ENCODE measurements at places on chromosomes 6 and 20.

- DNase-seq: no peak
Observed at GRCh38 chr20:42604998-42605956, 584.4 kb downstream of the PTPRT start.

DNA sequence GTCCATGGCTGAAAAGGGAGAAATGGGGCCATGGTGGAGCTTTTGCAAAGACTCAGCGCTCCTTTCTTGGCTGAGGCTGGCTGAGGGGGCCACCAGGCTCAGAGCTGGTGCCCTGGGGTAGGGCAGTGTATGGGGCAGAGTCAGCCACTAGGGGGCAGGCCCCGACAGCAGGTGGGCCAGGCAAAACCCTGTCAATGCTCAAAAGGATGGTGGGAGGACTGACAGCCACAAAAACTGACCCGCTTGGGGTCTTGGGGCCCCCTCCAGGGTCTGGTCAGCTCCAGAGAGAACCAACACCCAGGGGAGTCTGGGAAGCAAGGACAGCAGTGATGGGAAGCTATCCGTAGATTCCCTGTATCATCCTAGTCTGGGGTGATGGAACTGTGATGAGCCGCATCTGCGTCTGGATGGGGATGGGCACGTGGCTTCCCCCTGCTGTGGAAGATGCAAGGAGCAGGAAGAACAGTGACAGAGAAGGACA lies 306.9 kb downstream of the DHX35 start:
- DNase-seq: peak; percentile 68

- DNase-seq: no peak
Observed at GRCh38 chr6:162313922-162314660, 413.5 kb downstream of the PRKN start.

- no peak for DNase-seq
Observed at GRCh38 chr6:131819572-131820124, 11.8 kb downstream of the ENPP1 start.

DNA sequence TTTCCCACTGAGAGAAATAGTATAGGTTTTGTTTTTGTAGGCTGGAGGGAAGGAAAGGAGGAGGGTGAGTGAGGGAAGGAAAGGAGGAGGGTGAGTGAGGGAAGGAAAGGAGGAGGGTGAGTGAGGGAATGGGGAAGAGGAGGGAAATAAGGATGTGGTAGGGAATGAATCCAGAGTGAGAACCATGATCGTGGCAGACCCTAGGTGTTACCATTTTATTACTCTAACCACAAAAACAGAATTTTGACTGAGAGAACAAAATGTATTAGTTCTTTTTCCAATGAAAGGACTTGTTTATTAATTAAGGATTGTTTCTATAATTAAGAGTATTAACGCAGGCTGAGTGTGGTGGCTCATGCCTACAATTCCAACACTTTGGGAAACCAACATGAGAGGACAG lies 16.4 kb downstream of the SSR1 start:
- DNase-seq: no peak

GRCh38 chr20:48069596-48069995 lies 284.3 kb upstream of the SULF2 start:
- DNase-seq: no peak

DNA sequence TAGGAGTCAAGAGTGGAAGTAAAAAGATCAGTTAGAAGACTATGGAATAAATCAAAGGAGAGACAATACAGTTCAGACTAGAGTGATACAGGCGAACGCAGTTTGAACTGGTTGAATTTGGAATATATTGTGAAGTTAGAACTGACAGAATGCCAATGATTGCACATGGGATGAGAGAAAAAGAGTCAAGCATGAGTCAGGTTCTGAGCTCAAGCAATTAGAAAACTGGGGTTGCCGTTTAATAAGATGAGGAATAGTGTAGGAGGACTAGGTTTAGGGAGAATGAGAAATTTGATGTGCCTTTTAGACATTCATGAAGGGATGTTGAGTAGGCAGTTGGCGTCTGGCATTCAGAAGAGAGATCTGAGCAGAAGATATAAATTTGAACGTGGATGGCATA lies 8.0 kb downstream of the RNF217 start:
- no peak for DNase-seq

DNA sequence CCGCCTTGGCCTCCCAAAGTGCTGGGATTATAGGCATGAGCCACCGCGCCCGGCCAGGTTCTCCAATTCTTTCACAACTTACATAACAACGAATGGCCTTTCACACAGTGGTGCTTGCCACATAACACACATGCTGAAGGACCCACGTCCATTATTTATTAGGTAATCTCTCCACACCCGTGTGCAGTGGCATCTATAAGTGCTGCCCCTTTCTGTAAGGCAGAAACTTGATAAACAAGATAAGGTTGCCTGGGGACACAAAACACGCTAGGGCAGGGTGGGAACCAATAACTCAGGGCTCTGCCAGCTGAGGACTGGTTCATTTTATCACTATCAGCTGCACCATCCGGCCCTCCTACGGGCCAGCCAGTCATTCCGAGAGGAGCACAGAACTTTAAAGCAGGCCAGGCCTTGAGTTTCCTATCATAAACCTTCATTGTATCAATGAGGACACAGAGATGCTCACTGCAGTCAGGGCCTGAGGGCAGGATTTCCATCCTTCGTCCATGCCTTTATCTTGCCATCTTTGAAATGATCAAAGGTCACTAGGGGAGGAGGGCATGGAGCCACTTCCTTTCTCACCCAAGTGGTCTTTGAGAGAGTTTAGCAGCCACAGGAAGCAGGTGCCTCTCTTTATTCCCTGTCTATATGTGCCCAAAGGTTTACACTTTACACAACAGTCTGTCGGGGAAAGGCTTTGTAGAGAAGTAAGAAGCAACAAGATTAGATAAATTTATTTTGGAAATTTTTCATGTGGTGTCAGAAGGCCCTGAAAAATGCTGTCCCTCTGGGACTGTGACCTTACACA lies 37.6 kb downstream of the GPLD1 start:
- peak; percentile 60 for DNase-seq

GRCh38 chr6:24966381-24966780 lies 30.6 kb upstream of the RIPOR2 start:
- no peak for DNase-seq

DNA sequence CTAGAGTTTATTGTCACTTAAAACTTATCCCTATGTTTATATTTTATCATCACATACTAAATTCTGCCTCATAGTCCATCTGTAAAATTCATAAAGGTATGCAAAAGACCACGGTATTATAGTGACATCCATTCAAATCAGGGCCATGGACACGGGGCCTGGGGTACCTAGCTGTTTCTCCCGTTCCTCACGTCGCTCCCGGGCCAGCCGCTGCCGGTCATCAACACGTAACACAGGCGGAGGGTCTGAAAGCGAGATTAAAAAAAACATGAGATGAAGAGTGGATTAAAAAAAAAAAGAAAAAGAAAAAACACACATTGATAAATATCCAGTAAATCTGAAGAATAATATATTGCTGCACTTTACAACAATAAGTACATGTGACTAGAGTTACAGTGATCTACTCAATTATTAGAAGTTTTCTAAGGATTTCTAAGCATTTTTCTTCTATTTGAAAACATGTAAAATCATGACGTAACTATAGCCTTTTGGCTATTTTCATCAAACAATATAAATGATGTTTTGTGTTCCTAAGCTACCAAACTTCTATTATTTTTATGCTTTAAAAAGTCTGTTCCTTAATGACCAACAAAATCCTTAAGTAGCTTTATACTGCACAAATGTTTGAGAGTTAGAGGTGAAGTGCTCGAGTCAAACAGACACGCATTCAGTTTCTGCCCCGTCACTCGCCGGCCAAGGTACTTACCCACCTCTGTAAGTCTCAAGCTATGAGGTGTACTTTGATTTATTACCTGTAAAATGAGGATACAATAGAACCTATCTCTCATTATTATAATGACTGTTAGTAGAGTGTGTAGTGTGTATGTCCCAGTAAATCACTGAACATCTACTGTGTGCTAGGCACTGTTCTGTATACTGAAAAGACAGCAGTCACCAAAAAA lies 122.1 kb upstream of the BCLAF1 start:
- no peak for DNase-seq

DNA sequence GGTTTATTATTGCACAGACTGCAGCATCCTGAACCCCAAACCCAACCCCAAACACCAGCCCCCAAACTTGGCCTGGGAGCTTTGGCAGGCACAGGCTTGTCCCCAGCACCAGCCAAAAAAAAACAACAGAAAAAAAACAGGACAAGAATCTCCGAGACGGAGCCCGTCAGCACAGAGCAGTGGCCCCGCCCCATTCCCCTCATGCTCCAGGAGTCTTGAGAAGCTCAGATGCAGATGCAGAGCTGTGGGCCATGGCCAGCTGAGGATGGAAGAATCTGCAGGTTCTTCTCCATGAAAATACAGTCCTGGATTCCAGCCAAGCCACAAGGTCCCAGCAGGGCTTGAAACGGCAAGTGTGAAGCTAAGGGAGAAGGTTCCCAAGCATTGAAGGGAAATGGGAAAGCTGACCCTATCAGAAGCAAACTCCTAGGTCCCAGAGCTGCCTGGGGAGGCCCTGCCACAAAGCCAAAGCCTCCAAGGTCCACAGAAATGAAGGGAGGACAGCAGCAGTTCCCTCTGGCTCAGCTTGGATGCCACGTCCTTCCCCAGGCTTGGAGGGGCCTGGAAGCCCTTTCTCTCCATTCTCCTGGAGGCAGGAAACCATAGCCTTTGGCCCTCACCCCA lies 75.2 kb downstream of the JPH2 start:
- DNase-seq: no peak

DNA sequence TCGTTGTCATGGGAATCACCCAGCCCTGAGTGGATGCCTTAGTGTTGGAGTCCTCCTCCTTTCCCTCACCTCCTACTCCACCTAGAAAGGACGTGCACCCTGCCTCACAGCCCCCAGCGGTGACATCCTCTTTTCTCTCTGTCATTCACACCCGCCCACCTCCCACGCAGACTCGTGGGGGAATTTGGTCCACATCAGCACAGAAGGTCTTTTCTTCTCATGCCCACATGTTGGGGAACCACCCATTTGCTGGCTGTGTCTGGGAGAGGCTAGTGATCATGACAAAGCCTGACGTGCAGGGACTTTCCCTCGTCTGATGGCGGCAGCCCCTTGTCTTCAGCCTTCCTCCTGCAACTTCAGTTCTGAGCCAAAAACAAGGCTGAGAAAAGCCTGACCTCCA lies 96.0 kb upstream of the CNKSR3 start:
- no peak for DNase-seq

DNA sequence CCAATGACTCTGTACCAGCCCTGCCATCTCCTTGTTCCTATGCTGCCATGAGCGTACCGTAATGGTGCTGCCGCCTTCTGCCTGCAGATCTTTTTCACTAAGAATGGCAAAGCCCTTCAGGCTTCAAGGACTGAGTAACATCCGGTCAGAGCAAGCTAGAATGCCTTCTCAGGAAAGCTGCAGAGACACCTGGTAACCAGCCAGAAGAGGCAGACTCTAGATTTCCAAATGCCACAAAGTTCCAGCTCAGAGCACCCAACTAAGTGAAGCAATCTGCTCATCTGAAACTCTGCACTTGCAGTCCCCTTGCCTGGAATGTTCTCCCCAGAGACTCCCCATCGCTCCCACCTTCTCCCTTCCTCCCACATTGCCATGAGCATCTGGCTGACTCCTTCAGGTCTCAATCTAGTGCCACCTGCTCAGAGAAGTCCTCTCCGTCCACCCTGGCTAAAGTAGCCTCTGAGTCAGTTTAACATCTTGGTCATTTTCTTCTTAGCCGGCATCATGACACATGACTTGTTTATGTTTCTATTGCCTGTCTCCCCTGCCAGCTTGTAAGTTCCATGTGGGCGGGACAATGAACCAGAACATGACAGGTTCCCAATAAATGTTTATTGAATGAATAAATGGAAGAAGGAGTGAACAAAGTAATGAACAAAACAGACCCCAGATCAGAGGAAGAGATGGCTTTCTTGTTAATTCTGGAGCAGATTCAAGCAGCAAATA lies 6.9 kb upstream of the OCSTAMP start:
- DNase-seq: no peak

GRCh38 chr6:22145376-22145775 lies 151.5 kb downstream of the PRL start:
- no peak for DNase-seq

- DNase-seq: no peak
Observed at GRCh38 chr6:13788820-13789219, 25.5 kb downstream of the MCUR1 start.

- DNase-seq: no peak
Observed at GRCh38 chr6:34138914-34139510, 6.9 kb downstream of the GRM4 start.

DNA sequence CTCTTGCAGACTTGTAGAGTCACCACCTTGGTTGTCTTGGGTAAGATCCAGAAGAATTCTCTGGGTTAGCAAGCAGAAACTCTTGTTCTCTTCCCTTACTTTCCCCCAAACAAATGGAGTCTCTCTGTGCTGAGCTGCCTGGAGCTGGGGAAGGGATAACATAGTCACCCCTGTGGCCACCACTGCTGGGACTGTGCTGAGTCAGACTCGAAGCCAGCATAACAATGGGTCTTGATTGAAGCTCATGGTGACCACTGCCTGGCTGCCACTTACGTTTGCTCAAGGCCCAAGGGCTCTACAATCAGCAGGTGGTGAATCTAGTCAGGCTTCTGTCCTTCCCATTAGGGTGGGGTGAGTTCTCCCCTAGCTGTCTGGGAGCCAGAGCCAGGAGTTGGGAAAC lies 15.4 kb upstream of the ERVFRD-1 start:
- DNase-seq: no peak

GRCh38 chr6:21753241-21754108 lies 159.9 kb downstream of the SOX4 start:
- no peak for DNase-seq

DNA sequence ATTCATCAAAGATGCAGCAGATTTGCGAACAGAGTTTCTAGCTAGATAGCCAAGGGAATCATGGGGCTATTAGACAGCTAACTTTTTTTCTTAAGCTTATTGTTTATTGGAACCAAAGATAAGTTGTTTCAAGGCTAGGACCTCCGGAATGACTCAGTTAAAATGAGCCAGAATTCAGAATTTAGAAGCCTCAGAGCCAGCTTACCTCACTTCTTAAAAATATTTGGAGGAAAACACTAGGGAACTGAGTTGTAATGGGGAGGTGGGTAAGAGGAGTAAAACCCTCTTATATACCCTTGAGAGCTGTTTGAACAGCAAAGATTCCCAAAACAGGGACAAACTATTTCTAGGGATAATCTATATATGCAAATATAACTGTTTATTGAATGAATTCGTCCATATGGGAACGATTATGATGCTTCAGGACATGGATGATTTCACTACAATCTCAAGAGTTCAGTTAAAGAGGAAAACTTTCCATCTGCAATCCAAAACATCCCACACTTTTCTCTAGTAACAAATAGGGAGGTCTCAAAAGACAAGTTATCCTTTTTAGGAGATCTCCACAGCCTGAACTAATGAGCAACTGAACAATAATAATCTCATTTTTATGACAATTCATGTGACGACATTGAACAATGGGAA lies 12.6 kb upstream of the CARMIL1 start:
- DNase-seq: no peak

DNA sequence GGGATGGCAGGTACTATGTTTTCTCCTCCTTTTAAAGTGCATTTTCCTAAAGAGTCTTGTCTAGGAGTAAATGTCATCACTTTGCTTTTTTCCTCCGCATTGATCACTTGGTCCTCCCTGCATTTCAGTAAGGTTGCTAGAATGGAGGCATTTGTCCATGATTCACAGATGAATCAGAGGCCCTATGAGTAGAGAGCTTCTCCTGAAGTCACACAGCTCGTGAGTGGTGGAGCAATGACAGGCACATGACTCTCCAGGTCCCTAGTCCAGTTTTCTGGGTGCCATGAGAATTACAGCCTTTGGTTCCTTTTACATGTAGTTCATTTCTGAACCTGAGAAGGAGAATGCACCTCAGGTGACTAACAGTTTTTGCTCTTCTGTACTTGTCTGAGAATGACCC lies 50.5 kb downstream of the HLA-A start:
- DNase-seq: no peak

- no peak for DNase-seq
Observed at GRCh38 chr6:136244061-136244616, 6.0 kb downstream of the MTFR2 start.

All from liver (tissue), 10 donors.